NCI-H2029 treated with DMSO at 0.1 percent for 48 hours (cell line): ENCODE measurements at places on chromosomes 6 and 20.
A peak's percentile ranks its signal among the peaks of the same experiment; 100 is the strongest.

DNA sequence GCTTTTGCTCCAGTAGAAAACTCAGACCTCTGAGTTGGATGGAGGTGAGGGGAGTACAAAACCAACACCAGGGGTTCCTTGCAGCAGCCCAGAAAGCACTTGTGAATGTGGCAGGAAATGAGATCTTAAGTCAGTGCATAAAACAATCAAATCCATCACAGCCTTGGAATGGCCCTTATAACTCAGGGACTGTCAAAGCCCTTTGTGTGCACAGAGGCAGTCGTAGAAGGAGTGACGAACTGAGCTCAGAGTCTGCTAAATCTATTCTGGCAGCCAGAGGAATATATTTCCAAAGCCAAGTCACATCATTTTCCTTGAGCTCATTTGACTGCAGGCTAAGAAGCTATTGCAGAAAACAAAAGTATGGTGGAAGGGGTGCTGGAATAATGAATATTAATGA is 676.6 kb downstream of the DHX35 start:
- no peak for DNase-seq

DNA sequence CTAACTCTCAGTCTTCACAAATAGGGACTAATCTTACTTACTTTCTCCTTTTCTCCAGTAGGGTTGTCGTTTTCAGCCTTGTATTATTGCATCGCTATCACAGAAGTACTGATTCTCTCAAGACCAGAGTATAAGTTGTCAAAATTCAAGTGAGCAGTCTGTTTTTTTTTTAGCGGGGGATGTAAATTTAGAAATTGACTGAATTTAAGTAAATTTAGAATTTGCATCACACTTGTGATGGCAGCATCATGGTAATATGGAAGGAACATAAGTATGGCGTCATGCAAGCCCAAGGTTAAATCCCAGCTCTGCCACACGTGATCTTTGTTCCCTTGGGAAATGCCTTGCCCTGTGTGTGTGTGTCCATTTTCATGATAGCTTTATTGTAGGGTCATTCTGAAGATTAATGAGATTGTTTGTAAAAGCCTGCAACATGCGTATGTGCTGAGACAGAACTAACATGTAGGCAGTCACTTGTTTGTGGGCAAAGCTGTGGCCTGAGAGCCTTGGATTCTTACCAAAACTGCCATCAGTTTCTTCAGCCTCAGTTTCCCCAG is 52.8 kb upstream of the VSTM2L start:
- DNase-seq = no peak

GRCh38 chr20:15902493-15902892 is 670.8 kb downstream of the KIF16B start:
- no peak for DNase-seq

DNA sequence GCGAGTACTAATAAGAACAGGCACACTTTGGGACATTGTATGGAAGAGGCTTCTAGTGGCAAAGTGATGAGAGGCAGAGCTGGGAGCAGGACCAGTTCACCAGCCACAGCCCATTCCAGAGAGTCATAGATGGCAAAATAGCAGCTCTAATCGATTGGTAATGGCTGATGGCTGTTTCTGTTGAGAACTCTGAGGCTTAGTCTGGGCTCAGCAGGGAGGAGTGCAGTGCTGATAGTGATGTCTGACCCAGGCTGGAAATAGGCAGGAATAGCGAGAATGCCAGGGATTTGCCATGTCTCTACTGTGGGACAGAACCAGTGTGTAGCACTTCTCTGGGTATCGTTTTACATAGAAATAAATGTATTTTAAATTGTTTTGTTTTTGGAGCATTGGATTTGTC is 620.0 kb upstream of the FLRT3 start:
- DNase-seq = no peak

DNA sequence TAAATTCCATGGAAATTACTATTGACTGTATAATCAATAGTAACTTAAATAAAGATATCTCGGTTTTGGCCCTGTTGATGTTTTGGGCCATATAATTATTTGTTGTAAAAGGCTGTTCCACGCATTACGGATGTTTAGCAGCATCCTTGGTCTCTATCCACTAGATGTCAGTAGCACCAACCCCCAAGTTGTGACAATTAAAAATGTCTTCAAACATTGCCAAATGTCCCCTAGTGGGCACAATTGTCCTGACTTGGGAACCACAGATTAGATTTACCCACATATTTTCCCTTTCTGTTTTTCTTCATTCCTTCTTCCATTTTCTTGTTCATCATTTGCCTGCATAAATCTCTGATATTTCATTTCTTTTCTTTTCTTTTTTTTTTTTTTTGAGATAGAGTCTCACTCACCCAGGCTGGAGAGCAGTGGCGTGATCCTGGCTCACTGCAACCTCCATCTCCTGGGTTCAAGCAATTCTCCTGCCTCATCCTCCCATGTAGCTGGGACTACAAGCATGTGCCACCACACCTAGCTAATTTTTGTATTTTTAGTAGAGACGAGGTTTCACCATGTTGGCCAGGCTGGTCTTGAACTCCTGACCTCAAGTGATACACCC is 13.6 kb upstream of the WFDC8 start:
- no peak for DNase-seq

DNA sequence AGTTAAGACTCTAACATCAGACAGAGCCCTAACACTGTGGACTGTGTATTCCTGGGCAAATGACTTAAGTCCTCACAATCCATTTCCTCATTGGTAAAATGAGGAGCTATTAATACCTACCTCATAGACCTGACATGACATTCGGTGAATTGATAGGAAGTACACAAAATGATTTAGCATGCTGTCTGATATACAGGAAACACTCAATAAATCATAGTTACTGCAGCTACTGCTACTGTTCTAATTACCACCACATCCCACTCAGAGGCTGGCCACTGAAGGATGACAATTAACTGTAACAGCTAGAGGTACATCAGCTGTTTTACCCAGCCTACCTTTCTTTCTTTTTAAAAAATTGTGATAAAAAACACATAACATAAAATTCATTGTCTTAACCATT is 87.7 kb downstream of the PLCG1 start:
- no peak for DNase-seq

GRCh38 chr6:163808871-163809270 is 394.4 kb downstream of the QKI start:
- no peak for DNase-seq

DNA sequence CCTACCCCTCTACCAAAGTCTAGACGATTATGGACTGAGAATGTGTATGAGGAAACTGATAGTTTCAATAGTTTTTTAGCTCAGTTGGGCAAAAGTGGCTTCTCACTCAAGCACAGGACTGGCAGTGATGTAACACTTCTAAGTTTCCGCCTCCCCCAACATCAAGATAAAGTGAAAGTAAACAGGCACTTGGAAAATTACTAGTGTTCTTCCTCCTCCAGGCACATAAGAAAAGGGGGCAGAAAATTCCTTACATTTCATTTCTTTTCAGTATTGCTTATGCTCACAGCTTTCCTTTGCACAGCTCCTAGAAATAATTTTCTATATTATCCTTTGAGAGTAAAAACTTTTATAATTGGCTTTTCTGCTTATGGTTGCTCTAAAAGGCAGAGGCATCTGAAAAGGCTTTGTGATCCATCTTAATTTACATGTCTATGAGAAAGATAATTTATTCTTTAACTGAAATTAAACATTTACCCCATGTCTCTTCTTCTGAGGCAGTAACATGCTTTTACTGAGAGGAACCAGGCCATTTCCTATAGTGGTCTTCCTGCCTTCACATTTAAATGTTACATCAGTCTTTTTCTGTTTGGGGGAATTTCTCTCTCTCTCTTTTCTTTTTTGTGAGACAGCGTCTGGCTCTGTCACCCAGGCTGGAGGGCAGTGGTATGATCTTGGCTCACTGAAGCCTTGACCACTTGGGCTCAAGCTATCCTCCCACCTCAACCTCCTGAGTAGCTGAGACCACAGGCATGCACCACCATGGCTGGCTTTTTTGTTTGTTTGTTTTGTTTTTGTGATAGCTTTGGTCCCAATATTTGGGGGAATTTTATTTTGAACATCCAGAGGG is 65.0 kb upstream of the EEF1A1 start:
- DNase-seq = no peak

GRCh38 chr6:150710236-150710635 is 110.6 kb downstream of the PLEKHG1 start:
- DNase-seq = no peak

- DNase-seq = no peak
Observed at GRCh38 chr6:165848086-165848426, 185.0 kb upstream of the PDE10A start.

DNA sequence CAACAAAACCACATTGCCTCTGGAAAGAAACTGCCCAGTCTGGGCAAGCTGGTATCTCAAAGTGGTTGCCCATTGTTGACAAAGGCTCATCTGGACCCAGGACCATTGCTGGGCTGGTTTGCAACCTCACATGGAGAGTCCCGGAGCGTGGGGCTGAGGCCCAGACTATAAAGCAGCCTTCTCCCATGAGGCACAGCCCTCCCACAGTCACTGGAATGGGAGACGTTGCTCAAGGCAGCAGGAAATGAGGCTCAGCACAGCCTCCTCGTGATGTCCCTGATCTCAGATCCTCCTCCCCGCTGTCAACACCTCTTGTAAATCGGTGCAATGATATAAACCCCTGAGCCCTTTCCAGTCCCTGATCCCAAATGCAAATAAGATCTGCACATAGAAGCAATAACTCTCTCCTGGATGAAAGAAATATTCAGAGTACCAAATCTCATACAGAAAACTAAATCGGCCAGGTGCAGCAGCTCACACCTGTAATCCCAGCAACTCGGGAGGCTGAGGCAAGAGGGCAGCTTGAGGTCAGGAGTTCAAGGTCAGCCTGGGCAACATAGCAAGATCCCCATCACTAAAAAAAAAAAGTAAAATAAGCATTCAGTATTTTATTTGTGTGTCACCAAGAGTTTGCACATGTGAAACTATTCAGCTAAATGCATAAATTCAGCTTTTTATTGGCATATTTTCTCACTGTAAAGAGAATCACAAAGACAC is 103.0 kb upstream of the RREB1 start:
- DNase-seq = no peak

DNA sequence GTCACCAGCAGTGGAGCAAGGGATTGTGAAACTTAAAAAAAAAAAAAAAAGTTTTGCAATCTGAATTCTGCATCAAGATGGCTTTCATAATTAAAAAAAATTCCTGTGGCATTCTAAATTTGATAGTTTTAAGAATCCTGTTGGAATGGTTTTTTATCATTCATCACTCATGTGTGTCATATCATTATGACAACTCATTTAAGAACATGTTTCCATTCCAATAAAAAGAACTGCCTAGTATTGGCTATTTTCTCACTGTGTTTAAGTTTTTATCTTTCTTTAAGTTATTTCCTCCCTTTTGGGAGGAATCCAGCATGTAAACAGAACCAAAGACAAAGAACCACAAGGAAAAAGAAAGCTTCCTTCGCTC is 26.2 kb upstream of the RHAG start:
- DNase-seq = no peak

DNA sequence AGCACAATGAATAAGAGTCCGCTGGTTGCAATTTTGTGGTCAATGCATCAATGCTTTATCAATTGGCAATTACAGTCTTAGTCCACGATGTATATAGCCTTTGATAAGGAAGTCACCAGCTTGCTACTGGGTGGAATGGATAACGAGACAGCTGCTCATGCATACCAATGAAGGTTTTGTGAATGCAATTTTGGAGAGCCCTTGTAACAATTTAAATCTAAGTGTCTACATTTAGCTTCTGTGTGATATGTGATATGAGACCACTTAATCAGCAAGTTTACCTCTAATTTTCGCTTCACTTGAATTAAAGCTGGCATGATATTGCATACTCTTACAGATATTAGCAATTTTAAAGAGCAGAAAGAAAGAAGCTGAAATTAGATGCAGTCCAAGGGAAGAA is 543.9 kb downstream of the RNF144B start:
- DNase-seq = no peak

DNA sequence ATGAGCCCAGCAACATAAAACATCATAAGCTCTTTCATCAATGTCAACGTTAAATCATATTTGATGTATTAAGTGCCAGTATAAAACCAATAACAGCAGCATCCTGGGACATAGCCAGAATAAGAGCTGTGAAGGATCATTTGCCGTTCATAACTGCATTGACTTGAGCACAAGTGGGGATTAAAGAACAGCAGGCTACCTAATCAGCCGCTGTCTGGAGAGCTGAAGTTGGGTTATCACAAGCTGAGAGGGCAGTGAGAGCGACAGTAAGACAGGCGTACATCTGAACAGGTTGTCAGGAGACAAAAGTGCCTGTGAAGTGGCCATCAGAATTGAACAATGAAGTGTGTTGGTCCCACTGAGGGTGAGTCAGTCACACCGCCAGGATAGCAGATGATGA is 269.6 kb downstream of the GRIK2 start:
- DNase-seq = peak; percentile 86

DNA sequence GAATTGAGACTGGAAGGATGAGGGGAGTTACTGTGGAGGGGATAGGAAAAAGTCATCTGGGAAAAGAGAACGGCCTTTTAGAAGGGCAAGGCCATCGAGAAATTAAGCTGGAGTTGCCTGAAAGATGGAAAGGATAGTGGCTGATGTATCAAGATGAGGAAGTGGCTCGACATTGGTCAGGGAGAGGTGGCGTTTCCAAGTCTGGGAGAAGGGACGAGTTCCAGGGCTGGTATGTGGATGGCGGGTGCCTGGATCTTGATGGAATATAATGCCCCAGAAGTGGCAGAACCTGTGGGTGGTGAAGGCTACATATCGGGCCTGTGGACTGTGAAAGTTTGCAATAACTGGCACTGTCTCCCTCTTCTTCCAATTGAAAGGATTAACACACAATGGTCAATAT is 2.2 kb upstream of the SIRT5 start:
- DNase-seq = no peak
